ENCODE measurements at places on chromosomes 11 and 22. TPM values are rescaled to one million over a fixed set of nuclear protein-coding genes. Genes with fewer than 3 reads are reported as not detected.

ALG9 gene
- 35.1 TPM for total RNA-seq

GRIA4 gene
- not detected for total RNA-seq

KCTD14 gene
- total RNA-seq: 3.3 TPM

OVCH2 gene
- not detected for total RNA-seq

SLCO2B1 gene
- 160 TPM for total RNA-seq

NLRP10 gene
- total RNA-seq: 0.44 TPM

RAB3IL1 gene
- 79.2 TPM for total RNA-seq

C1QTNF4 gene
- 11.2 TPM for total RNA-seq

HEPN1 gene
- total RNA-seq: not detected

SOX6 gene
- total RNA-seq: 5.7 TPM

GAS2 gene
- total RNA-seq: 19.0 TPM

DDX17 gene
- 934 TPM for total RNA-seq

SAA2 gene
- total RNA-seq: not detected

OR5B17 gene
- not detected for total RNA-seq

THRSP gene
- total RNA-seq: 4.1 TPM

CCDC188 gene
- 8.1 TPM for total RNA-seq

CCDC87 gene
- total RNA-seq: 0.21 TPM

OR8G5 gene
- not detected for total RNA-seq

SCGB1D4 gene
- total RNA-seq: not detected

FAM180B gene
- total RNA-seq: 3.3 TPM

OR52N4 gene
- total RNA-seq: not detected

TNNT3 gene
- total RNA-seq: 6.9 TPM

DDI1 gene
- not detected for total RNA-seq

OR52B4 gene
- total RNA-seq: not detected

TEX12 gene
- not detected for total RNA-seq

UPK3A gene
- not detected for total RNA-seq

MS4A6E gene
- total RNA-seq: not detected

APOL5 gene
- not detected for total RNA-seq

ISX gene
- not detected for total RNA-seq

CRYBB3 gene
- total RNA-seq: not detected

IGLL5 gene
- 0.66 TPM for total RNA-seq

SUSD2 gene
- 9.6 TPM for total RNA-seq

AIFM3 gene
- 1.8 TPM for total RNA-seq

SCN4B gene
- 1.3 TPM for total RNA-seq

CHST1 gene
- 1.2 TPM for total RNA-seq

GPR83 gene
- total RNA-seq: not detected

BSCL2 gene
- 149 TPM for total RNA-seq

CD3G gene
- total RNA-seq: 0.44 TPM

TUBA8 gene
- total RNA-seq: 5.7 TPM

TCN1 gene
- not detected for total RNA-seq

KRTAP5-9 gene
- not detected for total RNA-seq

TCP11L1 gene
- 122 TPM for total RNA-seq

CKAP5 gene
- total RNA-seq: 50.7 TPM

PRR33 gene
- total RNA-seq: not detected

NRXN2 gene
- 14.1 TPM for total RNA-seq

TYR gene
- total RNA-seq: not detected

All from tibial nerve (tissue), 4 donors.